Esophagus squamous epithelium (tissue), 5 donors: ENCODE measurements at places on chromosomes 3 and 15.

DNA sequence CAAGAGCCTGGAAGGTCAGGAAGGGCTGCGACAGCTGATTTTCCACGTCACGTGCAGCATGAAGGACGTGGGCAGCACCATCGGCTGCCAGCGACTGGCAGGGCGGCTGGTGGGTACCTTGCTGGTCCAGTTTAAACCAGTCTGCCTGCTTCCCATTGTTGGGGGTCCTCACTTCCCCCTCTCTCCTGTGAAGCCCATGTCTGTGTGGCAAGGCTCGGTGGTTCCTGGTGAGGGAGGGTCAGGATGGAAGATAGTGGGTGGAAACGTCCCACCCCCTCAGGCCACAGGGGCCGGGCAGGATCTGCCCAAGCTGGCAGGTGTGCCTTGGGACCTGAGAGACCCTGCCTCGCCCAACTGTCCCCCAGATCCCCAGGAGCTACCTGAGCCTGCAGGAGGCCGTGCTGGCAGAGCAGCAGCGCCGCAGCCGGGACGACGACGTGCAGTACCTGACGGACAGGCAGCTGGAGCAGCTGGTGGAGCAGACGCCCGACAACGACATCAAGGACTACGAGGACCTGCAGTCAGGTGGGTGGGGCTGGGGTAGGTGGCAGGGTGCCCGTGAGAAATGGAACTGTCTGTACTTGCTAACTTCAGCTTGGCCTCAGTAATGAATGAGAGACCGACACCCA is 108.2 kb downstream of the LRRK1 start:
- DNase-seq, result no peak

- no peak for DNase-seq
These were observed 787.3 kb downstream of the EDEM1 start for GRCh38 chr3:5974630-5975322.

DNA sequence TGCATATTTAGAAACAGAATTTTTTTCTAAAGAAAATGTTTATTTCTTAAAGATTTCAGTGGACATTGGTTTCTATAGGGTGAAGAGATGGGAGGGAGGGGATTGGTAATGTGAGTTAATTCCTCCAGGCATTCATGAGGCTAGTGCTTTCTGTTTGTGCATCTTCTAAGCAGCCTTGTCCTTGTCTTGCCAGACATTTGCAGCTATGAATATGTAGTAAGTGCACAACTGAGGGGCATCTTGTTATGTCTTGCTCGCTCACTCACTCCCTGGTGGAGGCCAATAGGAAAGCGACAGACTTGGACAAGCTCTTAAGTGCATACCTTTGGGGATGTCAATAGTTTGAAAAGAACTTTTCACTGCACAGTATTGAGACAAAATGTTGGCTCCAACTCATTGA is 92.5 kb upstream of the ATP10A start:
- no peak for DNase-seq

DNA sequence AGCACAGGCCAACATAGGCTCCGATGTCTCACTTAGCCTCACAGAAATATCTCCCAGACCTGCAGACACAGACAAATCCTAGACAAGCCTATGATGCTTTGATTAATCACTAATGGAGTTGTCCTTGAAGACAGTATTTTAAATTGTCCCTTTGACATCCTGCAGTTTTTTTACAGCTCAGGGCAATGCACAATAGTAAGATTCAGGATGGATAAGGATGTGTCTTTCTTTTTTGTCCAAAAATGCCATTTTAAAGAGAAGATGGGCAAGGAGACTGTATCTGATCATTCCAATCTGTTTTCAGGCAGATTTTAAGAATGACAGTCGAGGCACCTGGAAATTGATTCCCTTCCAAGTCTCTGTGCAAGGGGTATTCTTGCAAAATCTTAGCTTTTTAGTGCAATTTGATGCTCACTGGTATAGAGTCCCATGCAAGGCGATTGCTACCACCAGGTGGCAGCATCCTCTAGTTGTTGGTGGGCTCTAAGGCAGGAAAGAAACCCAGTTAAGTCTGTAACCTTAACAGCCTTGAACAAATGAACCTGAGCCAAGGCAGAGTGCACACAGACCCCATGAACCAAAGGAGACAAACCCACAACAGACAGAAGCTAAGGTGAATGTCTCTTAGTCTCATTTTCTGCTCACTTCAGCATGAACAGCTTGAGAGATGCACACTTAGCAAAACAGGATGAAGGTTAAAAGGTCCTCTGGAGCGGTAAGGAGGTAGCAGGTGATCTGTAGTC is 51.2 kb upstream of the MINAR1 start:
- no peak for DNase-seq

DNA sequence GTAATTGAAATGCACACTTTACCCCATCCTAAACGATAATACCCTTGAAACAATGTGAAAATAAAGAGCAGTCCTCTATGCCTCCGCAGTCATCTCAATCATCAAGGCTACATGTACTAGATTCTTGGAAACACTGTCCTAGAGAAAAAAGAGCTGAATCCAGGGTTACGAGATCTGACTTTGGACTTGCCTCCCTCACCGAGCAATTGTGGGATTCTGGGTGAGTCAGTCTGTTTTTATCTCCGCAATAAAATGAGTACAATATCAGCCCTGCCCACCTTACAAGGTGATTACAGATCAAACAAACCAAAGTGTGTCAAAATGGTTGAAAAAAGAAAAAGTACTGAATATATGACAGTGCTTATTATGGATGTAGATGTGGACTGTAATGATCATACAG is 152.3 kb upstream of the SNTN start:
- no peak for DNase-seq

GRCh38 chr3:10918011-10918410 is 74.5 kb upstream of the SLC6A1 start:
- no peak for DNase-seq

GRCh38 chr3:5341610-5342009 is 154.1 kb downstream of the EDEM1 start:
- DNase-seq, result no peak

DNA sequence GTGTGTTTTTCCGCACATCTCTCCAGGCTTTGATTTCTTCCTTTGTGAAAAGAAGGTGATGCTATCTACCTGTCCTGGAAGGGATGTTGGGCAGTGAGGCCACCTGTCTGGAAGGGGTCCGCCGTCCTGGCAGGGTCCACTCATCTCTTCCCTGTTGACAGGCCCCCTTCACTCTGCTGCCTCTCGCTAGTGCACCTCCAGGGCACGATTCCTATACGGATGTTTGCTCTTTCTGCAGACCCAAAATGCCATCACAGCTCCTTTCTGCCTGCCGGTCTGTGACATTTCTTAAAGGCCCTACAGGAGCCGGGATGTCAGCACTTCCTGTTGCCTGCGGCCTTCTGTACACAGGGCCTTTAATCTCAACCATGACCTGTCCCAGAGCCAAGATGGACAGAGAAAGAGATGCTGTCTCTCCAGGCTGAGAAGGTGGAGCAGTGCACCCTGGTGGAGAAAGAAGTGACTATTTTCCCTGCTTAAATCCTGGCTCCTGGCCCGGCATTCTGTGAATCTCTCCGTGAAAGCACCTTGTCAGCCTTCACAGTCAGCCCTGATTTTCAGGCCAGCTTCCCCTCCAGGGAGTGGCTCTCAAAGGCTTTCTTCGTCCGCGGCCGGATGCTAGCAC is 7.4 kb downstream of the FAM3D start:
- DNase-seq, result no peak

GRCh38 chr3:39349080-39349479 is 19.6 kb downstream of the CCR8 start:
- no peak for DNase-seq

GRCh38 chr3:113243846-113244245 is 32.5 kb downstream of the BOC start:
- DNase-seq, result no peak

DNA sequence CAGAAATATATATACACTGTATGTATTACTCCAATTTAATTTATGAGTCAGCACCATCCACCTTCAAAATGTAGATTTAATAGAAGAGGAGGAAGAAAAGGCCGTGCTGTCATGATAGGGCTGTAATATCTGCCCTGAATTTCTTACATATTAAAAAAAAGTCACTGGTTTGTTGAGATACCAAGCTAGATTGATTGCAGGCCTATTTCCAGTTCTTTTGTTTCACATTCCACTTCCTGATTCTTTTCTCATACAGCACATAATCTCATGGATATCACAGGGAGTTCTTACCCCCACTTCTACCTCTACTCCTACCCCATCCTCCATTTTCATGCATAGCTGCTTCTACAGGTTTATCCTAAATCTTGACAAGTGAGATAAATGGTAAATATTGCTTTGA is 290.3 kb downstream of the ZBTB20 start:
- DNase-seq, result no peak

DNA sequence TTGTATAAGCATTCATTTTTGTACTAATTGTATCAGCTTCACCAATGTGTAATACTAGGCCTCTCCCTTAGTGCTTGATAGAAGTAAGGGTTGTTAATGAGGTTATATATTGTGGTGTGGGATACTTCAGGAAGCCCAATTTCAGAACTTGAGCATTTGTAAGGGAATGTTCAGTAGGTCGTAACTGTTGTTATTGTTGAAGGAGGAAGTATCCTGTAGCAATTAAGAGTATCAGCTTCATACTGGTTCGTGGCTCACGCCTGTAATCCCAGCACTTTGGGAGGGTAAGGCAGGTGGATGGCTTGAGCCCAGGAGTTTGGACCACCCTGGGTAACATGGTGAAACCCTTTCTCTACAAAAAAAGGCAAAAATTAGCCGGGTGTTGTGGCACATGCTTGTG is 30.6 kb downstream of the IQGAP1 start:
- no peak for DNase-seq

- no peak for DNase-seq
These were observed 276.7 kb downstream of the ROBO1 start for GRCh38 chr3:79491029-79491641.

DNA sequence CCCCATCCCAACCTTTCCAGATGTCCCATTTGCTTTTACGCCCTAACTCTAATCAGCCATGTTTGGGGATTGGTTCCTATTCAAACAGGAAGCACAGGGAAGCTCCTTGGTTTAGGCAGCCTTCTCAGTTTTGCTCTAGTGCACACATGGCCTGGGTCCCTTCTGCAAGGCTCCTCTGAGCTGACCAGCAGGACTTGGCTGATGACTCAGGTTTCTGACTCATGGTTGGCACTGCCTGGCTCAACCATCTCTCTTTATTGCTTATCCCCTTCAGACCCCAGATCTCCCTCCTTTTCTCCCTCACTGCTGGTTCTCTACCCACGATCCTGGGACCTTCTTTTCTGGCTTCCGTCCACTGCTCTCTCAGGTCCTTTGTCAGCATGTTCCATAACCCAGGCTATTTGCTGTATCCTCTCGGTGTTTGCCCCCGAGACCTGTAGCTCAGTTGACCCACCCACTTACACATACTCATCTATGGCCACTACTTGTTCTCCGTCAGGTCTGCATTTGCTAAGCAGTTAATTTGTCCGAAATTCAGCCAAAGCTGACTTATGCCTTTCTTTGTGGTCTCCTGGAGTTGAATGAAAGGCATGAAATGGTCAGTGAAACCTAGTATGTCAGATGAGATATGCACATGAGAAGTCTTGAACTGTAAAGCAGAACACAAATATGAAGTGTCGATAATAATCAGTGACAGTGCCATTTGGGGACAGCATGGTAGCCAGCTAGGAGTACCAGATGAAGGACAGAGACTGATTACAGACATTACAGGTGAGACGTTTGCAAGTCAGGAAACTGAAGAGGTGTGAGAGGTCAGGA is 323.5 kb upstream of the ROPN1 start:
- no peak for DNase-seq

GRCh38 chr3:17795711-17796110 is 53.3 kb upstream of the TBC1D5 start:
- no peak for DNase-seq

DNA sequence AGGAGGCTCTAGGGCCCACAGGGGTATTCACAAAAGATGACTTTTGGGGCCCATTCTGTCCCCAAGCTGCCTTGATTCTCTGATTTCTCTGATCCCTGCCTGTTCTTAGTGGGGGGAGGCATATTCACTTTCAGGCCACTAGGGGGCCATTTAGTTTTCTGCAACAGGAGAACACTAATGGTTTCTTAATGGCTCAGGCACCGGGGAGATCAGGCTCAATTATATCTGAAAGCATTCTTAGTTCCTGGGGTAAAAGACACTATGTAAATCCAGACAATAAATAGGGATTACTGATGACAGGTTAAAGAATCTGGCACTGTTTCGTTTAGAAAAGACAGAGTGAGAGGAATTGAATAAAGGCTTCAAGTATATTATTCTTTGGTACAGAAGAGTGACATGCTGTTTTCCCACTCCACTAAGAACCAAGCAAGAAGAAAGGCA is 2.5 kb upstream of the INAFM2 start:
- no peak for DNase-seq
